ENCODE measurements at places on chromosomes 7 and 10.

- DNase-seq: no peak
These were observed 14.2 kb upstream of the TMEM254 start for GRCh38 chr10:80064120-80064886.

DNA sequence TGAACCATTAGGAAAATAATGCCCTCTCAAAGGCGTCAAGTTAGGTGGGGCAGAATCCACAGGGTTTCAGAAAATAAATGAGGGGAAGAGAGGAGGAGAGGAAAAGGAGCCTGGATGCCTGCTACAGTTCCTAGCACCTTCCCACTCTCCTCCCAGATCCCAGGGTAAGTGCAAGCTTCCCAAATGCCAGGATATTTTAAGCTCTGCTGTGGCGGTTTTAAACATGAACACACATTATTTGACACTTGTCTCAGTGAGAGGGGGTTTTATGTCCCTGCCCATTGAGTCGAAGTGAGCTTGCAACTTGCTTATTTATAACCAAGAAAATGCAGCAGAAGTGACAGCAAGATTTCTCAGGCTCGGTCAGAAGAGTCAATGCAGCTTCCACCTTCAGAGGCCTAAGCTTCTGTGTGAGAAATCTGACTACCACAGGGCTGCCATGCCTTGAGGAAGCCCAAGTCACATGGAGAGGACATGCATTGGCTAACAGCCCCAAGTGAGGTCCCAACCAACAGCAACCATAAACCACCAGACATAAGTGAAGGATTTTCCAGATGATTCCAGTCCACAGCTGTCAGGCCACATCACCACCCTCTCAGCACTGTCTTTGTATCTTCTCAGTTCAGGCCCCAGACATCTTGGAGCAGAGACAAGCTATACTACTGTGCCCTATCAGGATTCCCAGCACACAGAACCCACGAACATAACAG lies 17.9 kb upstream of the BMPER start:
- no peak for DNase-seq

DNA sequence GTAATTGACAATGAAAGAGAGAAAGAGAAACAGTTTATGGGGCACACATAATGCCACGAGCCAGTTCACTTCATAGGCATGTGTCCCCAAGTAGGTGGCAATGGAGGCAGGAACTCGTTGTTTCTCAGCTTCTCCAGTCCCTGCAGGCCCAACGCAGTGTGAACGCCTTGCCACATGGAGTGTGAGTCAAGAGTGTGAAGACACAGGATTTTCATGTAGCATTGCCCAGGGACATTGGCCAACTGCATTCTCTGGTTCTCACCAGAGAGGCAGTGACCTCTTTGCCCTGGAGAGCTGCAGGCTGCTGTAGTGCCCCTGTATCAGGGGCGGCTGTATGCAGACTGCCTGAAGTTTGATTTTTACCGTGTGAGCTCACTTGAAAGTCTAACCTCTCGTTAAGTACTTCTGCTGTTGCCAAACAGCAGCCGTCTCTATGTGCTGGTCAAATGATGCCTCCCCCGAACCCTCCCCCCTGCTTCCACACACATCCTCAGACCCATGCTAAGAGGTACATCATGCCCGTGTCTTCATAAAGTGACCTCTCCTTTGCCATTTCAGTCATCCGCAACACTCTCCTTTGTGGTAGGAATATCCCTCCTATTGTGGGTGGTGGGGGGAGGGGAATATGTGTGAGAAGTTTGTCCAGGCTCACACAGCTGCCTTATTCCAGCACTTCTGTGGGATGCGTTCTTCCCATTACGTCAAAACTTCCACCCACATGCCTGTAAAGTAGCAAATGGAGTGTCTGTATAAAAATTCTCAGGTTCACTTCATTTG lies 12.7 kb downstream of the LRRC18 start:
- no peak for DNase-seq

DNA sequence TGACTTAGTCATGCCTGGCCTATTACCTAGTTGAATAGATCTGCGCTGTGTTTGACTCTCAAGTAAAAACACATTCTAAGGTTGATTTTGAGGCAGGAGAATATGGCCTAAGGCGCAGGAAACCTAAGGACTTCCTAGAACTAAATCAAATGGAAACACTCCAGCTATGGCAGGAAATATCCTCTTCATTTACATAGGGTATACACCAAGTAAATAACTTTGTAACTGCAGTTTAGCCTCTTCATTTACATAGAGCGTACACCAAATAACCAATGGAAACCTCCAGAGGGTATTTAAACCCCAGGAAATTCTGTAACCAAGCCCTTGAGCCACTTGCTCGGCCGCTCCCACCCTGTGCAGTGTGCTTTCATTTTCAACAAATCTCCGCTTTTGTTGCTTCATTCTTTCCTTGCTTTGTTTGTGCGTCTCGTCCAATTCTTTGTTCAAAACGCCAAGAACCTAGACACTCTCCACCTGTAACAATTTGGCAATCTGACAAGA lies 35.6 kb upstream of the XRCC2 start:
- no peak for DNase-seq

DNA sequence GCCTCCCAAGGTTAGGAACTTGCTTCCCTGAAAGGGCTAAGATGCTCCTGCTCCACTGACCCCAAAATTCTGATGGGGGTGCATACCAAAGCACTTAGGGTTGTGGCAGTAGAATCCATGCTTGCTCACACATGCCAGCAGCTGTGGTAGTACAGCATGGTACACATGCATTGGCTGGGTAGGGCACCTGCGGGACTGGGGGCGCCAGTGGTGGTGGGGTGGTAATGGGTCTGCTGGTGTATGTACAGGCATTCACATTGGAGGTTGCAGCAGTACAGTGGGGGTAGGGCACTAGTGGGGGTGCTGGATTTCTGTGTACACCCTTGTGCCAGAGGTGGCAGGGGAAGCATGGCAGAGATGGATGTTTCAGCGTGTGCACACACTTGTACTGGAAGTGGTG lies 72.3 kb upstream of the TAS2R16 start:
- DNase-seq: no peak

GRCh38 chr10:132306343-132306685 lies 1.4 kb downstream of the STK32C start:
- no peak for DNase-seq

DNA sequence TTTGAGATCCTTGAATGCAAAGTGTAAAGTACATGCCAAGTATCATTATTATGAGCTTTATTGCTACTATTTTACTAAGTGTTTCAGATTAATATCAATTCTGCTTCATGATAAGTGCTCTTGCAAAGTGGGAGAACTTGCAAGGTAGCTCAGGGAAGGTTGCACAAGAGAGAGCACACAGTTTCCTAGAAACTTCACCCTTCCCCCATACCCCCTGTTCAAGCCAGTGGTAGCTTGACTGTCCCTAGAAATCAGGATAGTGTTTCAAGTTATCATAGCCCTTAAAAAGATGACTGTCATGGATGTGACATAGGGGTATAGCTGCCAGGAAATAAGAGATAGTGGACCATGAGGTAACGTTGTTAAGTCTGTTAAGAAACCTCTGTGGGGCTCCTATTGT lies 251.5 kb downstream of the TRIL start:
- no peak for DNase-seq

DNA sequence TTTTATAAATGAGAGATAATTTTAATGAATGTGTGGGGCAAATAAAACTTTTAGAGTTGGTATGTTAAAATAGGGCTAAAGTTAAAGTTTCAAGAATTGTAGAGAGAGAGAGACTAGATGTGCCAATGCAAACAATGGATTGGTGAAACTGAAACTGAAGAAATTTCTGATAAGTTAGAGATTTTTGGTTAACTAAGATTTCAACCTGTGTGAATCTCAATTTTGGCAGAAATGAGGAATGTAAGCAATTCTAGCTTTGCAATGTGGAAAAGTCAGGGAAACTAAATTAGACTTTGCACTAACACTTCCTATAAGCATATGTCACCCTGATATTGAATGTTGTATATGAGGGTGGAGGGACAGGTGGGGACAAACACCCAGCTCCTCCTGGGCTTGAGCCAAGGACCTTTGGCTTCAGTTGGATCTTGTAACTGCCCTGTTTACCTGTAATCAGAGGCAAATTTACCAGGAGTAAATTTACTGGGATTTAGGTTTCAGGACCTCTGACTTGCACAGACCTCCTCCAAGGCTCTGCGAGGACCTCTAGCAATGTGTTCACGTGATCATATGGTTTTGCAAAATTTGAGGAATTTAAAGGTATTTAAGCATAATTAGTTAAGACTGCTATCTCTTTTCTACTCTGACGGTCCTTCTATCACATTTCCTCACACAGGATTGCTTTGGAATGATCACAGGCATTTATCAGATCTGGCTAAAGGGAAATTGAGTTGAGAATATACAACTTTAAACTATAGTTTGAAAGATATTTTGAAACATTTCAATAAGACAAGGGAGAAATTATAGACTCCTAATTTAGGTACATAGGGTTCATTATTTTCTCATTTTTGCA lies 33.1 kb upstream of the RPA3 start:
- no peak for DNase-seq

GRCh38 chr10:131817866-131818509 lies 82.8 kb upstream of the PPP2R2D start:
- DNase-seq: no peak

GRCh38 chr10:131853610-131853964 lies 47.2 kb upstream of the PPP2R2D start:
- DNase-seq: no peak

- DNase-seq: no peak
These were observed at the start of gene NKX1-2 for GRCh38 chr10:124450012-124450782. Gene NKX1-2, minus strand, starts transcription at chr10:124450035. Its CDS starts 92 bp downstream, at chr10:124449943.

DNA sequence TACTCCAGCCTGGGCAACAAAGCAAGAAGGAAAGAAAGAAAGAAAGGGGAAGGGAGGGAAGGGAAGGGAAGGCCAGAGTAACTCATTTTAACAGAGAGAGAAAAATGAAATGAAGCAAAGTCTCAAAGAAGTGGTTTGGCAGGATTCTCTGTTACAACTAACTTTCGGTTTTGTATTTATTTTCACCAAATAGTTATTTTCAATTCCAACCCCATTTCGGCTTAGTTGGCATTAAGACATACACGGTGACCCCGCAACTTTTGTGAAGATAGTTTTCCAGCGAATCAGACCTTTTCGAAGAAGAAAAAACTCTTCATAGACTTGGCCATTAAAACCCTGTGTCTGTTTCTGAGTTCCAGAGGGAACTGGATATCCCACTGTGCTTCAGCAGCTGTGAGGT lies 45.2 kb upstream of the LYZL2 start:
- DNase-seq: no peak

DNA sequence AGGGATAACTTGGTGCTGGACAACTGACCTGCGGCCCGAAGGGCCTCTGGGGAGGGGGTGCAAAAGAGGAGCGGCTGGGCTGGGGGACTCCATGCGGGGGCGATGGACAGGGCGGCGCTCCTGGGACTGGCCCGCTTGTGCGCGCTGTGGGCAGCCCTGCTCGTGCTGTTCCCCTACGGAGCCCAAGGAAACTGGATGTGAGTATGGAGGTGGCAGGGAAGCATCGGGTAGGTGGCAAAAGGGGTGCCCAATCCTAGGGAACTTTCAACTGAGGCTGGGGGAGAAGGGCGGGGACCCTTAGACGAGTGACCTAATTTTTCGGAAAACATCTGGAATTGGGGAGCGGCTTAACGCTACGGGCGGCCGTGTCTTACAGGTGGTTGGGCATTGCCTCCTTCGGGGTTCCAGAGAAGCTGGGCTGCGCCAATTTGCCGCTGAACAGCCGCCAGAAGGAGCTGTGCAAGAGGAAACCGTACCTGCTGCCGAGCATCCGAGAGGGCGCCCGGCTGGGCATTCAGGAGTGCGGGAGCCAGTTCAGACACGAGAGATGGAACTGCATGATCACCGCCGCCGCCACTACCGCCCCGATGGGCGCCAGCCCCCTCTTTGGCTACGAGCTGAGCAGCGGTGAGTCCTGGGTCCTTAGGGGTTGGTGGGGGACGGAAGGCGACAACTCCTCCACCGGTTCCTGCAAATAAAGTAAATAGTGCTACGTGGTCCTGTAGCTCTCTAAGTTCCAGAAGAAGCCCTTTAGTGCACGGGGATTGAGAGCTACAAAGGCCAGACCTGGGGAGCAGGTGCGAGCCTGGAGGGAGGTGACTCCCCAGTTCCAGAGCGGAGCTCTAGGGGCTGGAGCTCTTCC lies 622 bp downstream of the WNT16 start:
- DNase-seq: no peak

DNA sequence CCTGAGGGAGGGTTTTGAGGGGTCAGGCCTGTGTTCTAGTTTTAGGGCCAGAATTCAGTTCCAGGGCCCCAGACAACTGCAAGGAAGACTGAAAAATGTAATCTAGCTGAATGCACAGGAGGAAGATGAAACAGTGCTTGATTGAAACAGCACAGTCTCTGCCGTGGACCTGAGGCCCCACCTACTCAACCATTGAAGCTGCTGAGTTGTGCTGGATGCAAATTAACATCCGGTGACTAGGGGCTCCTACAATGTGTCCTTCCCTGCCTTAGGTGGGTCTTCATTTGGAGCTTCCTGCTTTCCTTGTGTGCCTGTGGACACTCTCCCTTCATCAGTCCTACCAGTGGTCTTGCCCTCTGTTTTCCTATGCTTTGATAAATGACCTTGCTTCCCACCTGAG lies 5.7 kb downstream of the GLRX3 start:
- no peak for DNase-seq

DNA sequence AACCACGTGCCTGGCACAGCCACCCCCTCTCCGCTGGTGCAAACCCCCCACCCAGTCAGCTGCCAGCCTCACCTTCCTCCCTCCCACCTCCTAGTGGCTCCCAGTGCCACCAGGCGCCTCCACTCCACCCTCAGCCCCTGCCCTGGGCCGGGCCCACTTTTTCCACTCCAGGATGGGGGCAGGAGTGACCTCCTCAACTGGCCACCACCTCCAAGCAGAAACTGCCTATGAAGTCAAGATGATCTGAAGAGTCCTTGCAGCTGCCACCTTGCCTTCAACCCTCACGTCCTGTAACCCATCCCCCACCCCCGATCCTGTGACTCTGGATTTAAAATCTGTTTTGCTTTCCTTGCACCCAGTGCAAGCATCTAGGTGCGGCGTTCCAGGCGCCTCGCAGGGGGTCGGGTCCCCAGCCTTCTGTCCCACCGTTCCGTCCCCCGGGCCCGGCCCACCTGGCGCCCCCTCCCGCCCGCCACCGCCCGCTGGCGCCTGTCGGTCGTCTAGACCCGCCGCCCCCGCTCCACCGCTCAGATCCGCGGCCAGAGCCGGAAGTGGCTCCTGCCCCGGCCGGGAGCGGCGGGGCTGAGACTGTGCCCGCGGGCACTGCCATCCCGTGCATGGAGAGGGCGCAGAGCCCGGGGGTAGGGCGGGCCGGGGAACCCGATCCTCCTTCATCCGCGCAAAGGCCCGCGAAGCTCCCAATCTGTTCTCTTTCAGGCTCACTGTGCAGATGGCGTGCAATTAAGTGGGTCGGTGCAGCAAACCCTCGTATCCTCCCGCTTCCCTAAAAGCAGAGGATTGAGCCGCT lies 51.2 kb upstream of the GTF2I start:
- no peak for DNase-seq

DNA sequence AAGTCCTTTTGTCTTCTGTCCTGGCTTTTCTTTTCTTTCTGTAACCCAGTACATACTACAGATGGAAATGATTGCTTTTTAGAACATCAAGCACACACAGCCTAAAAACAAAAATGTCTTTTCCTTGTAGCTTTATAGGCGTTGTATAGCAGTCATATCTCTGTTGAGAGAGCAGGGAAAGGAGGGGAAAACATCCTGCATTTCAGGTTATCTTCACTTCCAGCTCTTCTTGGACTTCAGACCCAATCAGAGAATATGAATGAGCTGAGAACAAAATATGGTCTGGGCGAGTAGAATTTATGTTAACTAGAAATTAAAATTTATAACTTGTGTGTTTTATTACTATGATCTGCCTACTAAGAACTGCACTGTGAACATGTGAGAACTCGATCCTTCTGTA lies 14.7 kb downstream of the TMEM60 start:
- DNase-seq: no peak
